SK-MEL-5 (cell line): ENCODE measurements at places on chromosomes 16 and 17. TPM values are rescaled to one million over a fixed set of nuclear protein-coding genes. Genes with fewer than 3 reads are reported as not detected.

The SPAG7 gene
- total RNA-seq: 41.6 and 55.3 TPM in 2 replicates

The CTRB2 gene
- total RNA-seq: not detected in 2 replicates

The IRF8 gene
- 0.21 TPM in 1 of 2 replicates, not detected in the other for total RNA-seq

The RANBP10 gene
- total RNA-seq: 7.4 and 8.3 TPM in 2 replicates

DNA sequence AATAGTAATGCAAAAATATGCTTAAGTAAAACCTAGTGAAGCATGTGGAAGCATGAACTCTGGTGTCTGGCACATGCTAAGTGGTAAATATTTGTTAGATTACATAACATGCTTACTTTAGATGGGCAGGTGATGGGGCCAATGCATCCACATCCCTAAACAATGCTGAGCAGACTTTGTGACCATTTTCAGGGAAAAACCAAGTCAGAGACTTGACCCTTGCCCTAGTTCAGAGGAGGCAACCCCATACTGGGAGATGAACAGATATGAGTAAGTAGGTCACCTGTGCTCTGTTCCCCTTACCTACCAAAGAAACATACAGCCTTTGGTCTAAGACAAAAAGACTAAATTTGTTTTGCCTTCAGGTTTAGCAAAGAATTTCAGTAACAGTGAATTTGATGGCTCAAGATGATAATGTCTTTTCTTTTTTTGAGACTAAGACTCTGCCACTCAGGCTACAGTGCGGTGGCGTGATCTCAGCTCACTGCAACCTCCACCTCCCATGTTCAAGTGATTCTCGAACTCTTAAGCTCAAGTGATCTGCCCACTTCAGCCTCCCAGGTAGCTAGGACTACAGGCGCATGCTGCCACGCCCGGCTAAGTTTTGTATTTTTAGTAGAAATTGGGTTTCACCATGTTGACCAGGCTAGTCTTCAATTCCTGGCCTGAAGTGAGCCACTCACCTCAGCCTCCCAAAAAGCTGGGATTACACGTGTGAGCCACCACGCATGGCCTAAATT is 91.4 kb downstream of the HIC1 start:
- DNase-seq: no peak

DNA sequence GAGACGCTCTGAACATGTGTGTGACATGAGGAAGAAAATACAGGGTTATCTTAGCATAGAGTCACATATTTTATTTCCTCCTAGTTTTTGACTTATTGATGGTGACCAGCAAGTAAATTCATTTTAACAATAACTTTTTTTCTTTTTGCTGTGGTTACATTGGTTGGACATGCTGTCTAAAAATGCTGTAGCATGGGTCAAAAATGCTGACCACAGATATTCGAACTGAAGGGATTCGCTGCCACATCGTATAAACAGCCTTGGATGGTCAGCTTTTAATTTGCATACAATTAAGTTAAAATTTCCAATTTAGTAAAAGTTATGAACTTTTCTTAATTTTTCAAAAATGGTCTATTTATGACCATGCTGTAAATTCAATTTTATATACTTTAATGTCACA is 30.5 kb downstream of the RPGRIP1L start:
- DNase-seq: no peak

DNA sequence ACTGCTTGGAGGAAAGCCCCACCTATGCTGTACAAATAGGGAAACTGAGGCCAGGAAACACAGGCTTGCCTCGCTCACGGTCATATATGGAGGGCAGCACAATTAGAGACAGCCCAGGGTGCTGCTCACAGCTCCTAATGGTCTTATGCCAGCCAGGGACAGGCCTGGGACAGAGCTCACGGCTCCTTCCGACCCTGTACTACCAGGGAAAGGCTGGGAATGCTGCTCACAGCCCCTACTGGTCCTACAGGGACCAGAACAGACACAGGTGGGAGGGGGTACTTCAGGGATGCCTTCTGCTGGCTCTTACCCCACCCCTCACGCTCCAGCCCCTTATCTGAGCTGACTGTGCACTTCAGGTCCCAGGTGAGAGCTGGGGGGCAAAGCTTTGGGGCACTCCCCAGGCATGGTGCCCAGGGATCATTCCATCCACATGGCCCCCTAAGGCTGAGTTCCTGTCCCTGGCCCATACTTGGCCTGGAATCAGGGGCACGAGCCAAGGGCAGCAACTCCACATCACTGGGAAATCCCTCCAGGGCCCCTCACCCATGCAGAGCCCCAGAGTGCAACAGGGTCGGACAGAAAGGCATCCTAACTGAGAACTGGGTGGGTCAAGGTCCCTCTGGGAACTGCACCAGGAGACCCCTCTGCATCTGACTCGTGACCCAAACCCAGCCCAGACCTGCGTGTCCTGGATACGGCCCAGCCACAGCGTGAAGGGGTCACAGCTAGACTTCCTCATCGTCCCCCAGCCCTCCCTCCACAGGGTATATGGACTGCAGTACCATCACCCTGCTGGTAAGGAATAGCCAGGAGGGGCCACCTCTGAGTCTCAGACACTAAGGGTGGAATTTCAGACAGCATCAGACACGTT is 5.9 kb downstream of the RHBDF1 start:
- no peak for DNase-seq

DNA sequence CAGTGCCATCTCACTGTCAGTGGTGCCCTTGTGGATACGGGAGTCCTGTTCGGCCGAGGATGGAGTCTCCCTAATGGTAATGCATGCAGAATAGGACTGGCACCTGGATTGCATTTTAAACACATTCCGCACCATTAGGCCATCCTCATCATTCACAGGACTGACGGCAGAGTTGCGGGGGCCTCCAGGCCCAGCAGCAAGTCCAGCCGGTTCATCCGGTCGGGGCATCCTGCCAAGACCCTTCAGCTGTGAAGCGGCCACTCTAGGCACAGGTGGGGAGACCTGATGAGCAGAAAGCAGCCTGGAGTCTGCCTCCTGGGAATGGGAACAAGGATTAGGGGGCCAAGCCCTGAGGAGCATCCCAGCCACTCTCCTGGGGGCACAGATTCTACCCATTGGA is 90.3 kb upstream of the XYLT1 start:
- DNase-seq: no peak

GRCh38 chr16:83711069-83711468 is 96.7 kb upstream of the HSBP1 start:
- DNase-seq: no peak

- peak; percentile 79 for DNase-seq
Measured at GRCh38 chr17:72662827-72663190, 429.7 kb downstream of the SLC39A11 start.

DNA sequence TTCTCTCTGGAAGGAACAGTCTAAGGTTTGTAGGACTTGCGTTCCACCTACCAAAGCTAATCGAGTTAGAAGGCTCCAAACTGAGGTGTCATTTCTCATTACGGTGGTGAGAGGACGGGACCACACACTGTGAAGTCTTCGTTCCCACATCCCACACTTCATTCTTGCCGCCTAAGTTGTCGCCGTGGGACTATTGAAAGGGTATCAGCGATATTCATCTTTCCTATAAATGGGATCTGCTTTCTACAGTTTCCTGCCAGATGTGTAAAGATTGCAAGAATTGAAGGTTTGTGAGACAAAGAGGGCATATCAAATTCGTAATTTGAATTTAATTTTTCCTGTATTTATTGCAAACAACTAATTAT is 608 bp upstream of the TRIM37 start:
- DNase-seq: no peak

DNA sequence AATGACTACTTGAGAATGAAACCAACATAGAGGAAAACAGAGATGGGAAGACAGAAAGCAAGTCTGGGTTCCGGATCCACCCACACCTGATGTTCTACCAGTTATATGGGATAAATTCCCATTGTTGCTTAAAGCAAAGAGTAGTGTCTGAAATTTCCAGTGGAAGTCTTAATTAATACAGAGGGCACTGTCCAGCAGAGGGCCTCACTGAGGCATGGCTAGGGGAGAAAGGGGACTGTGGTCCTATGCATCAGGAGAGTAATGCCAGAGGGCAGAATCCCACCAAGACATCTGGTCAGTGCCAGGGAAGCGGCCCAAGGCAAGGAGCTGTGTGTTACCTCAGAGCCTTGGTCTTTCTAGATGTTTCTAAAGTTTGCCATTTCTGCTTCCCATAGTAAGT is 7.5 kb upstream of the UMOD start:
- DNase-seq: peak; percentile 48

GRCh38 chr17:56292010-56292409 is 138.7 kb downstream of the ANKFN1 start:
- DNase-seq: no peak

DNA sequence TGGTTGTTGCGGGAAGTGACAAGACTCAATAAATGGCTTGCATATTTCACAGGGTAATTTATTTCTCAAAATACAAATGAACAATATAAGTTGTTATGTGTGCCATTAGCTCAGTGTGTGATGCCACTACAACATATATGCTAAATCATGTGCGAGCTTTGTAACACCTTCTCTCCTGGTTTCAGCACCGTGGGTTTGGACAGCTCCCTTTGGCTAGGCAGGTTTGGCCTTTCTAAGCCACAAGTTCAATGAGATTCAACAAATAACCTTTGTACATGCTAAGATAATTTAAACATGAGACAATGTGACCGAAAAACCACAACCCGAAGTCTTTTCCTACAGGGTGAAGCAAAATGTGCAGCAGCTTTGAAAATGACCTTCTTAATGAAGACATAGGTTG is 563.9 kb downstream of the TMEM114 start:
- DNase-seq: no peak

DNA sequence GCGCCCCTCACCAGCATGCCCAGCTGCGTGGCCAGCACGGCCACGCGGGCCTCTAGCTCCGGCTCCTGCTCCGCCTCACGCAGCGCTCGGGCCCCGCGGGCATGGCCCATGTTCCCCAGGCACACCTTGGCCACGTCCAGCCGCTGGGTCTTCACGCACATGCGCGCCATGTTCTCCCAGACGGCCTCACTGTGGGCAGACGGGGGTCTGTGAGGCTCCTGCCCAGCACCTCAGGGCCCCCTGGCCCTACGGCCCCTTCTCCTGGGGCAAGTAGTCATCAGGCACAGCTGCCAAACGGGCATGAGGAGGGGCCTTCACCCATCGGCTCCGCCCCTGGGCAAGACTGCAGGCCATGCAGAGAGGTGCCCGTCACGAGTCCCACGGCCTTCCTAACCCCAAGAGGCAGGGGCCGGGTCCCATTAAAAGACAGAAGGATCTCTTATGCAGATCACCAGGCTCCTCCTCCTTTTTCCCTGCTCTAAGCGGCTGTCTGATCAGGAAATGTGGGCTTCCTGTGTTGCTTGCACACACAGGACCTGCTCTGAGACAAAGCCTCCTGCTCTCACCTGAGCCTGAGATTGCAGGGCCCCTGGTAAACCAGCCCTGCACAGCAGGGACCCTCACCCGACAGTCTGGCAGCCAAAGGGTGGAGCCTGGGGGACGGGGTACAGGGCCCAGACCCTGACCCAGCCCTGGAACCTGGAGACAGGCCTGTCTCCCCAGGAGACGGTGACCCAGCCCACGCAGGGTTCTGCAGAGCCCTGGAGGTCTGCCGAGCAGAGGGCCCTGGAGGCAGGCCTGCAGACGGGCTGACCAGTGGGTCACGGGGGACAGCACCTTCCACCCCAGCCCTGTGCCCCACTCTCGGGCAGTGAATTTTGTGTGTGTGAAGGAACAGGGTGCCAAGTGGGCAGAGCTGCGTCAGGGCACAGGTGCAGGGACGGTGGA is 6.6 kb upstream of the TMEM204 start:
- DNase-seq: no peak

DNA sequence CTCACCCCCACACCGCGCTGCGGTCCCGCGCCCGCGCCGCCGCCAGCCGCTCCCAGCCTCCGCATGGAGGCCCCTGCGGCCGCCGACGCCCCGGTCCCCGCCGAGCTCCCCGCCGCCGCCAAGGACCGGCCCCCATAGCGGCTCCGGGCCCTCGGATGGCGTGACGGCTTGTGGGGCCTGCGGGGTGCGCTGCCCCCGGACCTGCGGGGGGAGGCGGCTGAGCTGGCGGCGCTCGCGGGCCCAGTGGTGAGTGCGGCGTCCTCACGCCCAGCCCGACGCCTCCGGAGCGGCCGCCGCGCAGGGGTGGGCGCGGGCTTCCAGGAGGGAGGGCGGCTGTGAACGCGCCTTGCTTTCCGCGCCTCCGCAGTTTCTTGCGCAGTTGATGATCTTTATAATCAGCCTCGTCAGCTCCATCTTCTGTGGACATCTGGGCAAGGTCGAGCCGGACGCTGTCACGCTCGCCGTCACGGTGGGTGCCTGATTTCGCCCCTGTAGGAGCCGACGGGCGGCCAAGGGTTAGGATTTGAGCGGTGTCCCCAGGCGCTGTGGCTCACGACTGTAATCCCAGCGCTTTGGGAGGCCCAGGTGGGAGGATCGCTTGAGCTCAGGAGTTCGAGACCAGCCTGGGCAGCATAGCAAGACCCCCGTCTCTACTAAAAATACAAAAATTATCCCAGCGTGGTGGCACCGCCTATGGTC is 46.4 kb downstream of the SLC47A1 start:
- DNase-seq: no peak

- no peak for DNase-seq
Measured at GRCh38 chr17:16551878-16552636, 16.9 kb downstream of the ZNF287 start.

- DNase-seq: no peak
Measured at GRCh38 chr16:74738113-74738541, 36.5 kb downstream of the FA2H start.

- peak; percentile 46 for DNase-seq
Measured at GRCh38 chr17:9880582-9880999, 24.5 kb downstream of the RCVRN start.

GRCh38 chr17:6523330-6523729 is 33.0 kb downstream of the PITPNM3 start:
- no peak for DNase-seq

GRCh38 chr16:31138621-31139578 is 3.4 kb upstream of the PRSS8 start:
- no peak for DNase-seq

DNA sequence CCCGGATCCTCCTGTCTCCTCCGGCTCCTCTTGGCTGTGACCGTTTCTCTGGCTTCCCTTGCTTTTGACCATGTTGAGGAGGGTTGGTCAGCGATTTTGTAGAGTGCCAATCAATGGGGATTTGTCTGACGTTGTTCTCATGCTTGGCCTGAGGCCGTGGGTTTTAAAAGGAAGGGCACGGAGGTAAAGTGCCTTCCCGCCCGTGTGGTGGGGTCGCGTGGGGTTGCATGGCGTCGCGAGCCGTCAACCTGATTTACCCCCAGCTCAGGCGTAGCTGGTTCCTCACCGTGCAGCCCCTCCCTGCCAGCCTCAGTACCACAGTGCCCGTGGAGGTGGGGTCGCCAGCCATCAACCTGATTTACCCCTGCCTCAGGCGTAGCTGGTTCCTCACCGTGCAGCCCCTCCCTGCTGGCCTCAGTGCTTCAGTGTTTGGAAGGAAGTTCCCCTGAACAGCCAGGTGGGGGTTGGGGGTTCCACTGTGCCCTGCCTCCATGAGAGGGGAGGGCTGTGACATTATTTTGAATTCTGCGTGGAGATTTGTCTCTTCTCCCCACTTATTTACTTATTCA is 5.0 kb downstream of the TPSAB1 start:
- no peak for DNase-seq

- no peak for DNase-seq
Measured at GRCh38 chr16:66872559-66872942, 7.8 kb upstream of the PDP2 start.

- DNase-seq: no peak
Measured at GRCh38 chr17:27996202-27997043, 46.1 kb upstream of the NLK start.

- no peak for DNase-seq
Measured at GRCh38 chr17:69954241-69954925, 120.6 kb upstream of the KCNJ16 start.
